ENCODE measurements at places on chromosomes 3 and 15.
A peak's percentile ranks its signal among the peaks of the same experiment; 100 is the strongest.

DNA sequence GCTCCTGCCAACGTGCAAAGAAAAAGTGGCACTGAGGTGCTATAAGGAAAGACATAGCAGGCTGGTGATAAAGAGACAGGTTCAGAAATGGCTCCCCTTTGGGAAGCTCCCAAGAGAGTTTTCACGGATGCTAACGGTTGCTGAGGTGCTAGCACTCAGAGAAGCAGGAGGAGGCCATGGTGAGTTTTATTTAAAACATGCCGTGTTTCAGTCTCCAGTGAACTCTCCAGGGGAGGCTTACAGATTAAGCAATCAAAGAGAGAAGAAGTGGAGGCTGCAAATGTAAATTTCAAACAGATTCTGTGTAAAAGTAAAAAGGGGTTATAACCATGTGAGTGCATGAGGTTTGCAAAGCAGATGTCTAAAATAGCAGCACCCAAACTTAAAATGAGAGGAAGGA lies 346.2 kb downstream of the NTRK3 start:
- DNase-seq, result no peak

- DNase-seq, result no peak
These were observed 315.9 kb downstream of the ZIC4 start for GRCh38 chr3:147090461-147090860.

- no peak for DNase-seq
These were observed 97.0 kb upstream of the LIPC start for GRCh38 chr15:58334803-58335202.

- DNase-seq, result no peak
These were observed 13.1 kb upstream of the TRMT10C start for GRCh38 chr3:101548527-101549105.

DNA sequence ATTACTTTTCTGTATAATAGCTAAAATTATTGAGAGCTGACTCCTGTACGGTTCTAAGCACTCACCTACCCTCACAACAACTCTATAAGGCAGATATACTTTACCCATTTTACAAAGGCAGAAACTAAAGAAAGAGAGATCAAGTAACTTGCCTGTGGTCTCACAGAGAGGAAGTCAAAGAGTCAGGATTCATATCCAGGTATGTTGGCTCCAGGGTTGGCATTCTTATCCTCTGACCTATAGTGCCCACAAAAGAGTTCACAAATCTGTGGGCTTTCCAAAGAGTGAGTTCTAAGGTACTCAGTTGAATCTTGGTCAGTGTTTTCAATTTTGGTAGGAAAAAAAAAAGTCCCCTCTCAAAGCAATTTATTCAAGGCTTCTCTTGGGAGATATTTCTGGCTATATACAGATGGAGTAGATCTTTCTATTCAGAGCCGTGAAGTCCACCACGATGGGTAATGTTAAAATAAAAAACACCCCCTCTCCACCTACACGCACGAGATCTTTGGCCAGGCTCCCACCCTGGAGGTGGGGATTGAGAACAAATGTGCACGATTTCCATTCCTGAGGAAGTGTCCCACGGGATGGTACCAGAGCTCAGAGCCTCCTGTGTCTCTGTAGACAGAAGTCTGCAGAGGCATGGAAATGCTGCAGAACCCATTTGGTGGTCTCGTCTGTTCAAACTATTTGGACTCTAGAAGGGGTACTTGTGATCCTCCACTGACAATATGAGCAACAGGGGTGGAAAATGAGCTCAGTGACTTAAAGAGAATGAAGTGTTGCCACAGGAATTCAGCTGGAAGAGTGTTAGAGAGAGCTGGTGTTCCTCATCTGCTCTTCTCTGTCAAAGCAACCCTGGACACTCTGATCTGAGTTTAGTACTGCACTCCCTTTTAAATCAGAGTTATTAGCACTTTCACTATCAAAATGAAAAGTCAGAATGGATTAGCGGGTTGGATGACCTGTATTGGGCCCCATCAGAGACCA lies 212.1 kb upstream of the EIF1B start:
- DNase-seq, result no peak

DNA sequence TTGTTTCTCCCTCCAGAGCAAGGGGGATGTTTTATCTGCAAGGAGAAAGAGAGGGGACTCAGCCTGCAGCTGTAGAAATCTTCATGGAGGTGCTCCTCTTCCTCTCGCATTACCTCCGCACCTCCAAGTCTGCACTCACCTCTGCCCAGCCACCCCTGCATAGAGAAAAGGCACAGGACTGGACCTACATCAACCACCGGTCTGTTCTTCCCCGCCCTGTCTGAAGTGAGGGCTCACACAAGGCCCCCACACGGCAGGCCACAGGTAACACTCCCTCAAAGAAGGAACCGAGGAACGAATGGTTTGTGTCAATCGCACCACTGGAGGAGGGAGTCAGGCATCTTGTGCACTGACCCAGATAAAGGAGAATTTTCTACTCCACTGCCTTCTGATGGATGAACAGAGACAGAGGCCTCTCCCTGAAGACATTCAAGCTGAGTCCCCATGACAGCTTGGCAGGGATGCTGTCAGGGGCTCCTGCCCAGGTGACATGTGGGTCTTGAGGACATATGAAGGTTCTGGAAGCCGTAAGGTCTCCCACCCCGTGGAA lies 260.3 kb downstream of the XXYLT1 start:
- no peak for DNase-seq

GRCh38 chr3:173403376-173403775 lies 5.8 kb downstream of the NLGN1 start:
- DNase-seq, result no peak

GRCh38 chr3:126959921-126960603 lies 22.9 kb upstream of the PLXNA1 start:
- DNase-seq, result no peak

- DNase-seq, result no peak
These were observed 21.6 kb upstream of the TASOR start for GRCh38 chr3:56704706-56705105.

DNA sequence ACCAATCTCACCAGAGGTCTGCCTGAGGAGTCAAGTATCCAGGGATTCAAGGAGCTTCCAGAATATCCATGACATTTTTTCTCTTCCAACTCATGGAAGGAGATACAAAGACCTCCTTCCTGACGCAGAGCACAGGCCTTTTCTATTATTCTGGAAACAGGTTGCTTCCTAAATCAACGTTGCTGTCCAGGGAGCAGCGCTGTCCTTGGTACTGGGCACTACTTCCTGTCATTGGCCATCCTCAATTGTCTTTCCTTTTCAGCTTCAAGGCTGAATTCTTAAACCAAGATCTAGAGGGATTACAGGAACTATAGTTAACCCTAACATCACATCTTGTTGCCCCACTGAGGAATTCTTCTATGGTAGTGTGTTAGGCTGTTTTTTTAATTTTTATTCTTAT lies 50.4 kb upstream of the TBC1D21 start:
- no peak for DNase-seq

DNA sequence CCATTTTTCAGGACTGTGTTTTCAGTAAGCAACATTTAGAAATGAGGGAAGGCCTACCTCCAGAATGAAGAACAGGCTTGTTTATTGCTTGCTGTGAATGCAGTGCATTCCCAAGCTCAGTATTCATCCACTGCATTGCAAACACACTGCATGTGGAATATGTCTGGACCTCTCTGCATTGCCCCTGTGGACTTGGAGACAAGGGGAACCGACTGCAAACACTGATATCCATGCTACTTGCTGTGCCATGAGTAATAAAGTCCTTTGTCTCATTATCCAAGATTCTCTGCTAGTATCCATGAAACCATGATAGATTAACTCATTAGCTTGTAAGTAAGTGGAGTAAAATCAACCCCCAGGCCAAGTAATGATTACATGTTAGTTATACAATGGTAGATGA lies 301.2 kb upstream of the NR2E3 start:
- DNase-seq, result no peak

- no peak for DNase-seq
These were observed 104.4 kb downstream of the RPL22L1 start for GRCh38 chr3:170765419-170766078.

DNA sequence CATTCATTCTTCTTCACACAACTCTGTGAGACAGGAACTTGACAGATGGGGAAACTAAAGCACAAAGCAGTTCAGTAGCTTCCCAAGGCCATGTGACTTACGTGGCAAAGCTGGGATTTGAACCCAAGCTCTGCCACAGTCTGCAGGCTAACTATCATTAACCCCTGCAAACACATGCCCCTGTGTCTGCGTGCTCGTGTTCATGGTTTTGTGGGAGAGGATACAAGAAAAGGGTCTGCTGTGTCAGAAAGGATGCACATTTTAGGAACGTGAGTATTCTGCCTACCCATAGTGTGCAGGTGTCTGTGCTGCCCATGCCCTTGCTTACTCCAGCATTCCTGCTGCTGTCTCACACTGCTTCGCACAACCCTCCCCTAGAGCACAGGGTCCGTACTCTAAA lies 137.0 kb downstream of the CHDH start:
- DNase-seq, result no peak

GRCh38 chr3:125594125-125594524 lies 1.2 kb downstream of the OSBPL11 start:
- DNase-seq, result peak; percentile 92

DNA sequence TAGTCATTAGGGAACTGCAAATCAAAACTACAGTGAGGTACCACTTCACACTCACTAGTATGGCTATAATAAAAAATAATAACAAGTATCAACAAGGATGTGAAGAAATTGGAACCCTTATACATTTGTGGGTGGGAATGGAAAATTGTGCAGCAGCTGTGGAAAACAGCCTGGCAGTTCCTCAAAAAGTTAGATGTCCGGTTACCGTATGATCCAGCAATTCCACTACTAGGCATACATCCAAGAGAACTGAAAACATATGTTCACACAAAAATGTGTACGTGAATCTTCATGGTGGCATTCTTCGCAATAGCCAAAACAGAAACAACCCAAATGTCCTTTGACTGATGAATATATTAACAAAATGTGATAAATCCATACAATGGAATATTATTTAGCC lies 187.9 kb upstream of the LYSMD4 start:
- no peak for DNase-seq

- DNase-seq, result no peak
These were observed 273.8 kb upstream of the RGMA start for GRCh38 chr15:93362821-93363220.

GRCh38 chr3:59555593-59556315 lies 505.9 kb upstream of the CFAP20DC start:
- no peak for DNase-seq

- no peak for DNase-seq
These were observed 502.5 kb upstream of the GOLIM4 start for GRCh38 chr3:168598250-168598649.

All from inflammatory macrophage (primary cell).